ENCODE measurements at places on chromosomes 6 and 20.

GRCh38 chr6:116238083-116238482 lies 15.8 kb downstream of the TSPYL4 start:
- no peak for DNase-seq

GRCh38 chr6:121536345-121536744 lies 100.9 kb downstream of the GJA1 start:
- no peak for DNase-seq

DNA sequence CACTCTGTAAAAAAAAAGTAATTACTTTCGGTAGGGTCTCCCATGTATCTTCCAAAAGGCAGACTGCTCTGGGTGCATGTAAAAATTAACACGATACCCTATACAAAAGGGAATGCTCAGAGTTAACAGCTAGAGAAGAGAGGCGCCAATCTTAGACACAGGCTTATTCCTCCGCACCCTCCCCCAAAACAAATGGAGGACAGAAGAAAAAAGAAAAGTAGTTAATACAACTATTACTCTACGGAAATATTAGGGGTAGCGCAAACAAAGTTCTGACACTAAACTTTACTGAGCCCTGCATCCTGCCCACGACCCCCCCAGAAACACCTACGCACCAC lies 331 bp upstream of the UFL1 start:
- peak; percentile 4 for DNase-seq

GRCh38 chr6:155493026-155493693 lies 37.5 kb upstream of the NOX3 start:
- DNase-seq = no peak

DNA sequence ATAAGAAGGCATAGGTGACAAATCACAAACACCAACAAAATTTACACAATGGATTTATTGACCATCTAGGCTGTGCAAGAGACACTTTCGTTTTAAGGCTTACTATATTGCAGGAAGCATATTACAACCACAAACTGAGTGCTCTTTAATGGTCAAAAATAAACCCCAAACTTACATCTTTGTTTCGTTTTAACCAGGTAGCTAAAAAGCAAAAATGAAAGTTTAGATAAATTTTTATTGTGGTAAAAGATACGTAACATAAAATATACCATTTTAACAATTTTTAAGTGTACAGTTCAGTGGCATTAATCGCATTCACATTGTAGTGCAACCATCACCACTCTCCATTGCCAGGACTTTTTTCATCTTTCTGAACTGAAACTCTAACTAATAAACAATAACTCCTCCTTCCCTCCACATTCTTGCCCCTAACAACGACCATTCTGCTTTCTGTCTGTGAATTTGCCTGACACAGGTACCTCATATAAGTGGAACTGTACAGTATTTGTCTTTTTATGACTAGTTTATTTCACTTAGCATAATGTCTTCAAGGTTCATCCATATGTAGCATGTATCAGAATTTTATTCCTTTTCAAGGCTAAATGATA lies 32.3 kb upstream of the DUSP22 start:
- no peak for DNase-seq

DNA sequence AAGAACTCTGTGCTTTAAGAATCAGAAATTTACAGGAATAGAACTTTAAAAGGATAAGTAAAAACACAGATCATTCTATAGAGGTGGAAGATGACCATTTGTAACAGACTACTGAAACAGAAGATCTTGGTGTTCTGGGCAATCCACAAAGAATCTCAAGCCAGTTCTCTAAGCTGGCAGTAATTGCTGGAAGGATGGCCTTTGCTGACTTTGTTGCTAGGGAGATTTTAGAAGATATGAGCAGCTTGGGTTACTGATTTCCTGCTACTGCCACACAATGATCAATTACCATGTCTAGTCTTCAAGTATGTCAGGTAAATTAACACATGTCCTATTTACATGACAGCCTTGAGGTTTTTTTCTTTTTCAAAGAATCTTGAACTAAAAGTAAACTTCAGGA lies 31.1 kb downstream of the SNAP91 start:
- no peak for DNase-seq

DNA sequence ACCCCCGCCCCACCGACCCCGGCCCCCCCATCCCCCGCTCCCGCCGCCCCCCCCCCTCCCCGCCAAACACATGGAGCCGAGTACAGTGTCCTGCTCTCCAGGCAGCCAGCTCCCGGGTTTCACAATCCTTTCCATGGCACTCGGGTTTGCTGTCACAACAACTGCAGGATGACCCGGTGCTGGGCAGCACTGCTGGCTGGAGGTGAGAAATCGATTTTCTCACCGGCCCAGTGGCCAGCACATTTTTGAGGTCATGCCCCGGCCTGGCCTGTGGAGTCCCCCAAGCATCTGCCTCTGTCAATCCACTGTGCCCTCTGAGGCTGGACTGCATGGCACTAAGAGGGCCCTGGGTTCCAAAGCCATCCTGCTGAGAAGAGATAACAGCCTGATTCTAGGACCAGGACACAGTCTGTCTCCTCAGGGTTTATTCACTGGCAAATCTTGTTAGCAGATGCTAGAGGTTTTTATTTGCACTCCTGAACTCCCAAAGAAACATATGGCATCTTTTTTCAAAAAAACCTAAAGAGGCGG lies 129.5 kb downstream of the NFATC2 start:
- no peak for DNase-seq

- no peak for DNase-seq
Measured at GRCh38 chr20:41635158-41635557, 17.0 kb upstream of the CHD6 start.

DNA sequence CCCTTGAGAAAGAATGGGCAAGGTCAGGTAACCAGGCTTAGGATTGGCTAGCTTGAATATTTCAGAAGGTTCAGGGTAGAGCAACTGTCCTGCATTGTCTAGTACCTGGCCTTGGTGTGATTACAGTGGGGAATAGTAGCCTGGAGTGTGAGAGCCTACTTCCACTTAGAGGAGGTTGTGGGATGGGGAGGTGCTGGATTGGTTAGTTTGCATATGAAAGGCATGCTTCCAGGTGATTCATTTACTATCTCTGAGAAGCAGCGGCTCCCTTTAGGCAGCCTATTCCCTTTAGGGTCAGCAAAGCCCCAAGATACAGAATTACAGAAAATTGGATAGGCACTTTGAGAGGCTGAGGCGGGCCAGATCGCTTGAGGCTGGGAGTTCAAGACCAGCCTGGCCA lies 25.0 kb upstream of the SCGN start:
- no peak for DNase-seq

- peak; percentile 33 for DNase-seq
Measured at GRCh38 chr6:33670971-33671743, 40.3 kb downstream of the UQCC2 start.

DNA sequence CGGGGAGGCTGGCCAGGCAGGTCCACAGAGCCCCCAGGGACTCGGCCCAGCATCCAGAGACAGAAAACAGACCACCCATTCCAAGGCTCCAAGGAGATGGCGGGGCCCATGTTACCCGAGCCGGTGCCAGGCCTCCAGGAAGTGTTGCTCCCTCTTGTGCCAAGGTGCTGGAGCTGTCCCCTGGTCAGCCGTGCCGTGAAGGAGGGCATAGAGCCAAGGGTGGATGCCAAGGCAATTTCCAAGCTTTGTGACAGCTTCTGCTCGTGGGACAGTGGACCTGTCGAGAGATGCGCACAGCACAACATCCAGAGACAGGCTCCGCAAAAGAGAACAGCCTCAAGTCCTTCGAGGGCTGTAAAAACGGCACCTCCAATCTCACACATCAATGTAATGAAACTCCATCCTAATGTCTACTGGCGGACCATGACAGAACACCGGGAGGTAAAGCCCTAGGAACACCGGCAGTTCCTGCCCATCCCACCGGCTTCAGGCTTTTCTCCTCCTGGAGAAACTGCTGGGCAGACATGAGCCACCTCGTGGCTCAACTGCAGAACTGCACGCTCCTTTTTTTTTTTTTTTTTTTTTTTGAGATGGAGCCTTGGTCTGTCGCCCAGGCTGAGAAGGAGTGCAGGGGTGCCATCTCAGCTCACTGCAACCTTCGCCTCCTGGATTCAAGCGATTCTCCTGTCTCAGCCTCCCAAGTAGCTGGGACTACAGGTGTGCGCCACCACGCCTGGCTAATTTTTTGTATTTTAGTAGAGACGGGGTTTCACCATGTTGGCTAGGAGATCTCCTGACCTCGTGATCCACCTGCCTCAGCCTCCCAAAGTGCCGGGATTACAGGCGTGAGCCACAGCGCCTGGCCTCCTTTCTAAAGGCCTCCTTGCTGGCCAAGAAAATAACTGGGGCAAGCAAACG lies 30.9 kb upstream of the AVP start:
- DNase-seq = peak; percentile 3

DNA sequence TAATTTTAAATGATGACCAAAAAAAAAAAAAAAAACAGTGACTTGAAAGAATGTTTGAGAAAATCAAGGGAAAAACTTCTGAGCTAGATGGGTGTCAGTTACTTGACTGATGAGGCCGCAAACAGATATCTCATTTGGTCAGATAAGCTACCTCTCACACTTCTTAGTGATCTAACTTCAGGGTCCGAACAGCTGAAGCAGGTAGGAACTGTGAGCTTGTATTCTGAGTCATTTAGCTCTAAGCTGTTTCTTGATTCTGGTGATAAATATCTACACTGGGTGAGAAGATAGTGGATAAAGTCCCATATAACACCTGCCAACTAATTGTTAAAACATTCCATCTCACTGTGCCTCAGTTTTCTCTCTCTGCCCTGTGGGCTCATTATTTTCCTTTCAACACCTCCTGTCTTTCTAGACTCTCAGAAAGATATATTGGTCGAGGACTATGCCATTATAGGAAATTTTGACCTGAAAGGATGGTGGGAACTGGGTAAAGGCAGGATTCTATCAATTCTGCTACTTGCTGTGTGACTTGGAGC lies 7.7 kb downstream of the KIF3B start:
- no peak for DNase-seq

- no peak for DNase-seq
Measured at GRCh38 chr6:11722220-11722619, 56.4 kb downstream of the ADTRP start.

DNA sequence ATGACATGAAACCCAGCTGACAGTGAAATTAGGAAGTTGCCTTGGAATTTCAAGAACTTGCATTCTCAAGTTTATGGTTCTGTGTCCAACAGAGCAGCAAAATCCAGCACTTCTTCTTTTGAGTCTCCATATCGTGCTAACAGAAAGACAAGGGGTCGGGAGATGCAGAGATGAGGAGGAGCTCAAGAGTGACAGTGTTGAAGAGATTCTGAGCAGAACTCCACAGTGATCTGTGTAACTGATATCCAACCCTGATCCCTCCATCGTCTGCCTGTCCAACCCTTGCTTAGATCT lies 21.2 kb upstream of the BTN1A1 start:
- no peak for DNase-seq

DNA sequence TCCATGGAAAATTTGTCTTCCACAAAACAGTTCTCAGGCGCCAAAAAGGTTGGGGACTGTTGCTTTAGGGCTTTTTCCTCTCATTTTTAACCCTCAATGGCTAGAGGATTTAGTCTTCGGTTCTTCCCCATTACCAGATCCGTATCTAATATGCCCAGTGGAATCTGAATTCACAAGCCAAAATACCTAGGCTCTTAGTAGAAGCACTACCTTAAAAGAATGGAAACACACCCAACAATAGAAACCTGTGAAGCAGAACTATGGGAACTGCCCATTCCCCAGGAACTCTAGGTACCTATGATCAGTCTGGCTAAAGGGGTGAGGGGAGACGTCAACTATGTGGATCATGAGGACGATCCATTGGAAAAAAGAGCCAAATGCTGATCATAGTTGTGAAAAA lies 3.1 kb downstream of the TREML4 start:
- DNase-seq = no peak
